ENCODE measurements at places on chromosomes 7 and 10.

DNA sequence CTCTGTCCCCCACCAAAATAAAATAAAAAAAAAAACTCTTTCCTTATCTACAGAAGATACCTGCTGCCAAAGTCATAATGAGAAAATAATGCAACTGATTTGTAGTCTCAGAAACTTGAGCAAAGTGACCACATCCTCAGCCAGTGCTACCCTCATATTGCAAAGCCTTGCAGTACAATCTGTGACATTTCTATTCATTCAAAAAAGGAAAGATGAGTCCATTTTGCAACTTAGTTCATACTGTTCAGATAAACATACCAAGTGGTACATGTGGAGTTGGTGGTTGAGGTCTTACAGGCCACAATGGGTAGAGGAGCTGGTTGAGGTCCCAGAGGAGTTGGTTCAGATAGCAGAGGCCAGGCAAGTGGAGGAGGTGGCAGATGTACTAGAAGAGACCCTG is 6.5 kb upstream of the EIF5AL1 start:
- no peak for DNase-seq

DNA sequence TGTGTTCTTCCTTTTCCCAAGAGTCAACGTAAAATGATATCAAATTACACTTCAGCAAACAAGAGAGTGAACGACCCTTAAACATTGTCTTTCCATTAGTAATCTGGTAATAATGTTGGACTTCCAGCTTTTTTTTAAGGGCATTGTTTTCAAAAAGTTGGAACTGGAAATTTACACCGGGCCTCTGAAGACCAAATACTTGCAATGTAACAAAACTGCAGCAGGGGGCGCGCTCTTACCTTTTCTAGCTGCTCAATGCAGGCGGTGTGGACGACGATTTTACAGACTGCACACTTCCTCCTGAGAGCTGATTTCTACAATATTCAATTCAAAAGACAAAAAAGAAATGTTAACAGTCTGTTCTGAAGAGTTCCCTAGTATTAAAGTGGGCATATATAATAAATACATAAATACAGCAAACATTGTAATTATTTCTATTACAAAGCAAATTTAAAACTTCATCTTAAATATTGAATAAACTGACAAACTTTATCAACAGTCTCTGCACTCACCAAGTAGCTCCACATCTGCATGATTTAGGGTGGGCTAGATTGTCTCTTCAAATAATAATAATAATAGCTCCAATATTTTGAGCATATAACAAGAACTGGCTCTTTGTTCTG is 190.4 kb downstream of the DGKI start:
- peak; percentile 63 for DNase-seq

DNA sequence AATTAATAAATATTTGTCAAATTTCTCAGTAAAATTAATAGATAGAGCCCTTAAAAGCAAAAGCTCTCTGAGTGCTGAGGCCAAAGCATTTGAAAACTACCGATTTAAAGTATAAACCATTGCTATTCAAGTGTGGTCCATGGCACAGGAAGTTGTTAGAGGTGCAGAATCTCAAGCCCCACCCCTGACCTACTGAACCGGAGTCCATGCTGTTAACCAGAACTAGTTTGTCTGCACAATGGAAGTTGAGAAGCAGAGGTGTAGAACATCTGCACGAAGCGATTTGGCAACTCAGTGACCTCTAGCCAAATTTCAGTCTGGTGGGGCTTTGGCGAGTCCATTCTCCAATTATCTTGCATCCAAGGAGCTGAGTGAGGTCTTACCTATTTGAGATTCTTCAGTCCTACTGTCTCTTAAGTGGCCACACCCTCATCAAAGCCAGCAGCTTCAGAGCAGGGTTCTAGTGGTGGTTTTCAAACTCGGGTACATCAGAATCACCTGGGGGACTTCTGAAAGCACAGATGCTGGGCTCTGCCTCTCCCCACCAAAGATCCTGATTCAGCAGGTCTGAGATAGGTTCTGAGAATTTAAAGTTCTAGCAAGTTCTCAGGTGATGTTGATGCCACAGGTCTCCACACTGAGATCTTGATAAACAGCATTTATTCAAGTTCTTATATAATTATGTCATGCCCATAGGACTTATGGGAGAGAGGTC is 96.8 kb upstream of the SAMD8 start:
- DNase-seq = no peak

- DNase-seq = no peak
These were observed 246.0 kb downstream of the ELFN1 start for GRCh38 chr7:1915956-1916600.

DNA sequence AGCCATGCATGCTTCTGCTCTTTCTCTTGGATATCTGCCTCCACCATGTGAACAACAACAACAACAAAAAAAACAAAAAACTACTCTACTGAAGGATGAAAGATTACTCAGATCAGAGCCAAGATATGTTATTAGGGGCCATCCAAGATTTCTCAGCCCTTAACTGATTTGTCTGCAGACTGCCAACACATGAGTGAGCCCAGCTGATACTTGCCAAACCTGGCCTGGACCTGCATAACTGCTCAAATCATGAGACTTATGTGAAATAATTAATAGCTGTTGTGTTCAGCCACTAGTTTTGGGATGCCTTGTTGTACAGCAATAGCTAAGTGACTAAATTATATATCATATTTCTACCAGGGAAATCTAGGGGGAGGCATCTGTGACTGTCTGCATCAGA is 334.5 kb upstream of the SORCS1 start:
- no peak for DNase-seq

DNA sequence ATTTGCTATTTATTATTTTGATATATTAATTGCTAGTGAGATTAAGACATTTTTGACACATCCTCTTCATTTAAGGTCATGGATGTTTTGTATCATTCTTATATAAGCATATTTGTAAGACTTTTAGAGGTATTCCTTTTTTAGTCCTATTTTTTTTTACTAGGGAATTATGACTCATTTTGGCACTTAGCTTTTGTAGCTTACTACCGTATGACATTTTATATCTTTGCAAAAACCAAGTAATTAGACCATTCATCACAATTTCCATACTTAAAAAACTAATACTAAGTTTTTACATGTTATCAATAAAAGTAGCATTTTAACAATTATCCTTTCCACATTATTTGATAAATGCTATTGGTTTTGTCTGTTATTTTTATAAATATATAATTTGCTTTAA is 41.6 kb downstream of the BMPR1A start:
- no peak for DNase-seq

DNA sequence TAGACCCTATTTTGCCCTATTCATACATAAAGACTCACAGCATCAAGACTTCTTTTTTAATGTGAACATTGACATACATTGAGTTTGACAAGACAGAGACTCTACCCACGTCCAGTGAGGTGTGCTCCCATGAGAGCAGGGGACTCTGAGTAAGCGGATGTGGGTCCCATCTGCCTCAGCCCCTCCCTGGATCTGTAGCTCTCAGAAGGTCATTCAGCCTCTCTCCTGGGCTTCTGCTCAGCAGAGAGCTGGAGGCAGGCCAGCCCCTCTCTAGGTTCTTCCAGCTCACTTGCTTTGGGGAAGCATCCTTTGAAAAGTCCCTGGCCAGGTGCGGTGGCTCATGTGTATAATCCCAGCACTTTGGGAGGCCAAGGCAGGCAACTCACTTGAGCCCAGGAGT is 146.9 kb upstream of the ZMIZ1 start:
- no peak for DNase-seq

DNA sequence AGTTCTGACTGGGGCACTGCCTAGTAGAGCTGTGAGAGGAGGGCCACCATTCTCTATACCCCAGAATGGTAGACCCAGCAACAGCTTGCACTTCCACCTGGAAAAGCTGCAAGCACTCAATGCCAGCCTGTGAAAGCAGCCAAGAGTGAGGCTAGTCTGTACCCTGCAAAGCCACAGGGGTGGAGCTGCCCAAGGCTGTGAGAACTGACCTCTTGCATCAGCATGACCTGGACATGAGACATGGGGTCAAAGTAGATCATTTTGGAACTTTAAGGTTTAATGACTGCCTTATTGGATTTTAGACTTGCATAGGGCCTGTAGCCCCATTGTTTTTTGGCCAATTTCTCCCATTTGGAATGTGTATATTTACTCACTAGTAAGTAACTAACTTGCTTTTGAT is 206.3 kb downstream of the TPK1 start:
- no peak for DNase-seq

GRCh38 chr10:91636892-91637291 is 4.0 kb upstream of the PPP1R3C start:
- no peak for DNase-seq

- no peak for DNase-seq
These were observed 75.1 kb downstream of the GRK5 start for GRCh38 chr10:119282446-119282845.

GRCh38 chr10:118475214-118475613 is 120.2 kb downstream of the PRLHR start:
- DNase-seq = no peak

- DNase-seq = no peak
These were observed 85.5 kb downstream of the CACNA2D1 start for GRCh38 chr7:82358009-82358578.

- DNase-seq = no peak
These were observed 3.4 kb downstream of the TNRC18 start for GRCh38 chr7:5420067-5420880.

DNA sequence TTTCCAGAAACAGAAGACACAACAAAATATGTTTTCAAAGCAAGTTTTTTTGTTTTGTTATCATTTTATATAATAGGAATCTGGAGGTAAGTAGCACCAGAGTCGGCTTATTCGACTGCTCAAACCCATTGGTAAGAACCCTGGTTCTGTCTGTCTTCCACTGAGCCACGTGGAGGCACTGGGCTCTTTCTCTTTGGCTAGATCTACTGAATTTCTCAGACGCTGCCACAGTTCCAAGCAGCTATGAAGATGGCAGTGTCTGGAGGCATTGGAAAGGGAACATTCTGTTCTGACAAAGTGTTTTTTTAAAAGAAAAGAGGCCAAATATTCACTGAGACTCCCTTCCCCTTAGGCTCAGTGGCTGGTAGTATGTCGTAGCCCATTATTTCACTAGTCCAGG is 338.8 kb downstream of the NRG3 start:
- DNase-seq = no peak

GRCh38 chr7:15839416-15840100 is 153.1 kb upstream of the MEOX2 start:
- no peak for DNase-seq

GRCh38 chr10:29317027-29317420 is 28.2 kb downstream of the LYZL1 start:
- no peak for DNase-seq

GRCh38 chr10:122847782-122848604 is 2.3 kb upstream of the CUZD1 start:
- no peak for DNase-seq

DNA sequence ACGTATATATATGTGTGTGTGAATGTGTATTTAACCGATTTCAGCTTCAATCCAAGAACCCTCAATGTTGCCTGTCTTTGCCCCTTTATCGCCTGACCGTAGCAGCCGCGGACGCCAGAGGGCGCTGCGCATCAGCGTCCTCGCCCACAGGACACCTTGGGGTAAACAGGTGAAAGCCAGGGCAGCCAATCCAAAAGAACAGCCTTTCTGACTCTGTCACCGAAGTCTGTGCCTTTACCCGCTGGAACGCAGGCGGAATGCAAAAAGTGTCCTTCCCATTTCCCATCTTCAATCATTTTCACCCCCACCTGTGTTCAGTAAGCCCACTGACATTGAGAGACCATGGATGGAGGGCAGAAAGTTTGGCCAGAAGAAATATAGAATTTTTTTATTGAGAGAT is 3.6 kb downstream of the NXPH1 start:
- DNase-seq = no peak

DNA sequence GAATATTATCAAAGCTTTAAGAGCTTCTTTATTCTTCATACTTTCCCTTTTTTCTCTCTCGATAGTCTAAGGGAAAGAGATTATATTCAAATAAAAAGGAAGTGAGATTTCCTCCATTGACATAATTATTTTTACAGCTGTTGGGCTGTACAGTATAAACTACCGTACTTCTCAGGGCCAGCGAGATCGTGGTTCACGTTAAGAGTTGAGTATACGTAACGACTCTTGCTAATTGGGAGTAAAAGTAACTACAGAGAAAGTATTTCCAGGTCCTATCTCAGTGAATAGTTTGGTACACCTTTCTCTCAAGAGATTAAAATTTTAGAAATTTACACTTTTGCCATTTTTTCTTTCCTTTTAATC is 57.8 kb downstream of the INPP5F start:
- no peak for DNase-seq

- no peak for DNase-seq
These were observed 56.9 kb upstream of the MYL10 start for GRCh38 chr7:101686030-101686429.

DNA sequence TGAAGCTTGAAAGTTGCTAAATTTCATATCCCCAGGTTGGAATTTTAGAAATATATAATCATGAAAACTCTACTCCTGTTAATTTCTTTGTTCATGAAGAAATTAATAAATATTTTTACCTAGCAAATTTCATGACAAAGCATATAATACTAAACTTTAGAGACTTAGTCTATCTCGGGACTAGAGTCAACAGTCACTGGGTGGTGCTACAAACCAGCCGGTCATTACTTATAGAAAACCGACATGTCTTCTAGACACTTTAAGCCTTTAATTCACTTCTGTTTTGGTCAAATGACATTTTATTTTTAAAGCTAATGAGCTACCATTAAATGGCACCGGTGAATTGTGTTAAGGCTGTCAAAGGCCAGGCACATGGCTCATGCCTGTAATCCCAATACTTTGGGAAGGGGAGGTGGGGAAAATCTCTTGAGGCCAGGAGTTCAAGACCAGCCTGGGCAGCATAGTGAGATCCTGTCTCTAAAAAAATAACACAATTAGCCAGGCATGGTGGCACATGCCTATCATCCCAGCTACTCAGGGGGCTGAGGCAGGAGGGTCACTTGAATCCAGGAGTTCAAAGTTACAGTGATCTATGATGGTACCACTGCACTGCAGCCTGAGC is 270.1 kb downstream of the CACNA2D1 start:
- DNase-seq = no peak

DNA sequence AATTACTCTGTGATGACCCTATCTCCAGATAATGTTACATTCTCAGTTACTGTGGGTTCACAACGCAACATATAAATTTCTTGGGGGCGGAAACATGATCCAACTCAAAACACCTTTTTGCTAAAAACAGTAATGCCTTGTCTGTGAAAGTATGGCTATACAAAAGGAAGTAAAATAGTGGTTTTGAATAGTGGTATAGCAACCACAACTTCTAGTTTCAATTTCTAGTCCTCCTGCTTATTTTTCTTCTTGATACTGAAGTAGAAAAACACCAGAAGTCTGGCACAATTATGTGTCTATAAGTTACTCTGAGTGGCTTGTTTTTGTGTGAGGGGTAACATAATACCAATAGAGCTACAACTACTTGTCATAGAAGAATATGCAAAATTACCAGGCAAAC is 21.5 kb upstream of the ZNF800 start:
- no peak for DNase-seq

GRCh38 chr7:100465702-100466311 is 1.7 kb upstream of the SPACDR start:
- peak; percentile 28 for DNase-seq

- DNase-seq = peak; percentile 26
These were observed 501.0 kb upstream of the GALNT17 start for GRCh38 chr7:70630818-70631457.

- peak; percentile 34 for DNase-seq
These were observed 41.4 kb downstream of the TOMM7 start for GRCh38 chr7:22781230-22781711.

GRCh38 chr10:12465385-12466136 is 116.2 kb downstream of the CAMK1D start:
- DNase-seq = no peak

- no peak for DNase-seq
These were observed 960.5 kb downstream of the GATA3 start for GRCh38 chr10:9015005-9015404.

Measured in astrocyte of the cerebellum (primary cell).